ENCODE measurements at places on chromosomes 5 and 9.

DNA sequence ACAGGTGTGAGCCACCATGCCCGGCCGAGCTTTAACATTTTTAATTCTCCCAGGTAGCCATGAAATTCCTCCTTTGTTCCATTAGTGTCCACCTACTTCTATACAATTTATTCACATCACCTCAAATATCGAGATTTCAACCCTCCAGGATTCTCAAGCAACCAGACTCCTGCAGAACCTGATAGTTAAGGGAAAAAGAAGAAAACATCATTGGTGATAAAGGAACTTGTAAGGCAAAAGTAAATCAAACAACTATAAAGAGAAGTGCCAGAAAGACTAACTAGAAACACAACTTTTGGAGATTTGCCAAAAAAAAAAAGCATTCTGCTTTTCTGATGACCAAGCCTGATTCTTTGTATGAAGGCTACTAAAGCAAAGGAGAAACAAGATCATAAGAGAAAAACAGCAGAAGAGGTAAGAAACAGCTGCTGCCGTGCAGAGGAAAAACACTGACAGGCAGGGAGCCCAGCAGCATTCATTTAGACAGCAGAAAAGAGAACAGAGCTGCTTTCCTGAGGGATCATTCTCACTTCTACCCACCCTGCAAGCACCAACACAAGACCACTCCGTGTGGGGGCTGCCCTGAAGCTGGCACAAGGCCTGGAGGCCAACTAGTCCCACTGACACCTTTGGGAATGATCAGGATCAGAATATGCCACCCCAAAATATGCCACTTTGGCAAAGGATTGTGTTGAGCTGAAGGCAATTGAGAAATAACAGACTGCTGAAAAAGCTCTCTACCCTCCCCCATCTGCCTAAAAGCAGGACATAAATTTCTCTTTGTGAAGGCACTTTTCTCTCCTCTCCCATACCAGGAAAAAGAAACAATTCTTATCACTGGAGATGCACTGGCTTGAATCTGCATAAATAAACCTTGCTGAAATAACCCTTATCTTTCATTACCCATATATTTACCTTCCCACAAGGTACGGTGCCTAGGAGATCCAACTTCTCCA, 75.1 kb downstream of the ALDH7A1 start:
- no peak for DNase-seq

DNA sequence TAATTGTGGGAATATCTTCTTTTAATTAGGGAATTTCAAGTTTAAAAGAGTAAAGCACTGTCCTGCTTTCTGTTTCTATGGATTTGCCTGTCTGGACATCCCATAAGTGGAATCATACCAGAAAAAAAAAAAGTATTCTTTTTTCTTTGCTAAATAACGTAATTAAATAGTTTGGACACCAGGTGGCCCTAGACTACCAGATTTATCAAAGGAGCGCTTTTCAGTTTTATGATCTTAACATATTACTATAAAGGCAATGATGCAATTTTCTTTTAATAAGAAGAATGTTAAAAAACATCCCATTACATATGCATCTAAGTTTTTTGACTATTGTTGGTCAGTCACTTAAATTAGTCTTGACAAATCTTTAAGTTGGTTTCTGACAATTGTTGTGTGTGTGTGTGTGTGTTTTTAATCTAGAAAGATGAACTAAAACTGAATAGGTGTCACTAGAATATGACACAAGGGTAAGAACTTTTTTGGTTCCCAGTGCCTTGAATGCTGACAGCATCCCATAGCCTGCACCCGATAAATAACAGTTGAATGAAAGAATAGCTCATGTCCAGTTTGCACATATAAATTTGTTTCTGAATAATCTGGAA, 49.5 kb downstream of the C5orf22 start:
- DNase-seq: no peak

GRCh38 chr9:84812847-84813246, 143.3 kb downstream of the NTRK2 start:
- no peak for DNase-seq

- DNase-seq: no peak
Measured at GRCh38 chr5:39080168-39080567, 6.0 kb upstream of the RICTOR start.

DNA sequence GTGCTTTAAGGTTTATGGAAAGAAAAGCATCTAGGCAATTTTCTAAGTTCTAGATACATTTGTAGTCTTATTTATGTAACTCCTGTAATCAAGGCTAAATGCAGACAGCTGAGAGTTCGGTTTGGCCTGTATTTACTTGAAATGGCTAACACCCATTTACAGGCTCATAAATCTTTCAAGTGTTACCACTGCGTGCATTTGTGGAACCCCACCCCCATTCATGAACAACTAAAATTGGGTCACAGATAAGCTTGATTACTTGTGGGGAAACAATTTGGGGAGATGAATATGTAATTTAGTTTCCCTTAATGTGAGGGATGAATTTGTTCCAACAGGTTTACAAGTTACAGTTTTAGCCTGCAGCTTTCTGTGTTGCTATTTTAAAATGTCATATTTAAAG, 360.6 kb downstream of the ARRDC3 start:
- no peak for DNase-seq

DNA sequence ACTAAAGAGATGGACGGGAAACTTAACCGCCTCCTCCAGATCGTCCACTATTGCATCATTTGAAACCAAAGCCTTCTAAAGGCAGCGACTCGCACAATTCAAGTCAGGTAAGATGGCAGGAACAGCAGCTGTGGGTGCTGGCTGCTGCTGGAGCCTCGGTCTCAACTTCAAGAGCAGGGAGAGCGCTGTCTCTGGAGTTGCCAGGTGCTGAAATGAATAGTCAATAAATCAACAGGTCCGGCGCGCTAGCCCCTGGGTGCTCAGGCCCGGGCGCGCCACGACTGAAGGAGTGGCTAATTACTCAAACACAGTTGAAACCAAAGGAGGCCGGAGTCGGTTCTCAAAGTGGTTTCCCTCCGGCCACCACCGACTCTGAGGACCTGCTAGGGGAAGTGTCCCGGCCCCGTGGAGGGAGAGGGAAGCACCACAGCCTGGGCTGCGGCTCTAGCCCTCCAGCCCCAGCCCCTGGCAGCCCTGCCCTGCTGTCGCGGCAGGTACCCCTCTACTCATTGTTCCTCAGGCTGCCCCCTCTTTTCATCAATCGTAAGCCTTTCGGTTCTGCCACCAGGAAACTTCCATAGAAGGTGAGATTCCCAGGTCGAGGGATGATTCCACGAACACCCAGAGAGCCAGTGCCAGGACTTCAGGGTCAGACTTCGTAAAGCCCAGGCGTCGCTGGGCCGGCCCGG, 804 bp downstream of the TTC39B start:
- DNase-seq: no peak

- no peak for DNase-seq
Measured at GRCh38 chr5:100827481-100827889, 75.6 kb downstream of the ST8SIA4 start.

GRCh38 chr9:114861922-114862605, 56.2 kb upstream of the TNFSF15 start:
- DNase-seq: no peak

DNA sequence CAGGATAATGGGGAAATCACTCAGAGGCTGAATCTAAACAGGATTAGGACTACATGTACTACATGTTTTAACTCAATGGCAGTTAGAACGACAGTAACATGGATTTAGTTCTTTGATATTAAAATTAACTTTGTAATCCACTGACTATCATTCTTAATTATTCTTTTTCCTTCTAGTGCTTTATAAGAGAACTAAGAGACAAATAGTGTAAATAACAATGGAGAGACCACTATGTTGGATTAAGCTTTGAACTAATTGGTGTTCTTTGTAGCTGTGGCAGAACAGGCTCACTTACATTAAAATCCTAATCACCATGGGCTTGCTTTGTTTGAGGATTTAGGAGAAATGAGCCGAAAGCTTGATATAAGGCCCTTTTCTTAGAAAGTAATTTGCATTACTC, 18.8 kb downstream of the NMRK1 start:
- DNase-seq: no peak

GRCh38 chr5:156191547-156191946, 135.4 kb upstream of the SGCD start:
- no peak for DNase-seq
